Sigmoid colon (tissue), 7 donors: ENCODE measurements at places on chromosomes 6 and 20. TPM values are rescaled to one million over a fixed set of nuclear protein-coding genes. Genes with fewer than 3 reads are reported as not detected.

FOXO3 gene
- 82.0 TPM for total RNA-seq

- H3K27ac ChIP-seq, result no peak overlapping the region
- no peak for DNase-seq
- no peak overlapping the region for H3K4me3 ChIP-seq
- no peaks in the 10 kb centered on the region for H3K36me3 ChIP-seq
Measured at GRCh38 chr6:169034516-169035167, 219.0 kb downstream of the THBS2 start.

- no peaks in the 10 kb centered on the region for H3K36me3 ChIP-seq
- H3K27ac ChIP-seq, result peak overlapping the region; percentile 92
- peak overlapping the region; percentile 98 for H3K4me3 ChIP-seq
Measured at GRCh38 chr6:36028088-36028876, 674 bp downstream of the MAPK14 start.

GRCh38 chr6:7155871-7156579 is 48.3 kb downstream of the RREB1 start:
- no peaks in the 10 kb centered on the region for H3K36me3 ChIP-seq
- H3K27me3 ChIP-seq, result no peaks in the 10 kb centered on the region
- H3K27ac ChIP-seq, result peak overlapping the region; percentile 40

GTPBP2 gene
- 36.6 TPM for total RNA-seq
